ENCODE measurements at places on chromosomes 13 and 19.

DNA sequence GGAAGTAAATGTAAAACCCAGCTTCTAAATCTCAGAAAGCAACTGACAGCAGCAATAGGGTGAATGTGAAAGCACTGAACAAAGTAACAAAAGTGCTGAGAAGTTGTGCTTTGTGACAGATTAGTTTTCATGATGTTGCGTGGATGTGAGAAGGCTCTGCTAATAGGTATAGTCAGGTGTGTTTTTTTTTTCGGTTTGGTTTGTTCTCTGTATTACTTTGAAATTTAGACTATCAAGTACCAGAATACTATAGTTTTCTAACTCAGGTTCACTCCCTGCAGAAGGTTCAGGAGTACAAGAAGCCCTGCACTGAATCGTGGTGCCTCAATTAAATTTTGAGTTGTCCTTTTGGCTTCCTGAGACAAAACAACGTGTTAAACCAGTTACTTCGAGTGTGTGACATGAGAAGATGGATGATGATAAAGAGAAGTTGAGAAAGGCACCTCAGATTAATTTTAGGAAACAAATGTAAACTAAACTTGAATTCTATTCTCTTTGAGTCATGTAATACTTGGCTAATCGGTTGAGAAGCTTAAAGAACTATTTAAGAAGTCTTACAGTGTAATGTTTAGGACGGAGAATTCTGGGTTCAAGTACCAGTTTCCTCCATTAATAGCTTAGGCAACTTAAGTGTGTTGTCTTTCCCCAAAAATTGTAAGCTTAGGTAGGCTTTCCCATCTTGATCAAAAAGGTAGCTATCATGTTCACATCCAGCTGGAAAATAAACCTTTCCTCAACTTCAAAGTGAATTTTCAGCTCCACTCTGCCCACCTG is 10.3 kb downstream of the MIR17HG start:
- no peak for DNase-seq

- DNase-seq = no peak
These were observed 17.8 kb downstream of the PLPP2 start for GRCh38 chr19:273393-273792.

DNA sequence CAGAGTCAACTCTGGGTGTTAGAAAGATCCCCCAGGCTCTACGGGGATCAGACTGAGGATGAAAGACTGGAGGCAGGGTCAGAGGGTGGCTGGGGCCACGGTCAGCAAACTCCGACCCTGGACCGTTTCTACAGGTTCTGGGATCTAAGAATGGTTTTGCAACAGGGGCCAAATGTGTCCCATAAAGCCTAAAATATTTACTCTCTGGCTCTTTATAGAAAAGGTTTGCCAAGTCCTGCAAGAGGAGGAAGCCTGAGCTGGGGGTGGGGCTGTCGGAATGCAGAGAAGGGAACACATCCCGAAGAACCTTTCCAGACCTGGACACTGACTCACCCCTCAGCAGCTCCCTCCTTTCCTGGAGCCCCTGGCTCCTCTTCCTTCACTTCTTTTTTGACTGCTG is 20.7 kb downstream of the LIG1 start:
- DNase-seq = no peak

- DNase-seq = no peak
These were observed 9.5 kb upstream of the VN1R1 start for GRCh38 chr19:57466489-57466888.

DNA sequence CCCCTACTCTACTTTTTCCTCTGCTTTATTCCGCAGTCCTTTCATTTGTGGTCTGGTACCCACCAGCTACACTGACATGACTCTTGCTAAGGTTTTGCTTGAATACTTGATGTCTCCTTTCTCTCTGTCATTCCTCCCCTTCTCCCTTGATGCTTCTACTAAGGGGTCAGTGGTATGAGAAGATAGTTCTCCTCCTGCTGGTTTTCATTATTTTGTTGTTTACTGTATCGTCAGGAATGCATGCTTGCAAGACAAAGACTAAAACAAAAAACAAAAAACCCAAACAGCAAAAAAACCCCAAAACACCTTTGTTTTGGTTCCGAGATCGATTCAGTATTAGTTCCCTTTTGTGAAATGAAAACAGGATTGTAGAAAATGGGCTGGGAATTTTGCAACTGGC is 59.5 kb downstream of the PCCA start:
- DNase-seq = no peak

GRCh38 chr13:74305876-74306275 is 171.7 kb upstream of the KLF12 start:
- DNase-seq = no peak

GRCh38 chr19:41575998-41576397 is at the start of gene CEACAM21:
CEACAM21 (plus strand) TSS chr19:41576166; CDS start chr19:41576275, 109 bp downstream.
- DNase-seq = peak; percentile 50

- DNase-seq = peak; percentile 39
These were observed 4.4 kb downstream of the CCDC61 start for GRCh38 chr19:45999653-46000121.

- peak; percentile 76 for DNase-seq
These were observed 99.0 kb upstream of the TSHZ3 start for GRCh38 chr19:31448221-31448657.

DNA sequence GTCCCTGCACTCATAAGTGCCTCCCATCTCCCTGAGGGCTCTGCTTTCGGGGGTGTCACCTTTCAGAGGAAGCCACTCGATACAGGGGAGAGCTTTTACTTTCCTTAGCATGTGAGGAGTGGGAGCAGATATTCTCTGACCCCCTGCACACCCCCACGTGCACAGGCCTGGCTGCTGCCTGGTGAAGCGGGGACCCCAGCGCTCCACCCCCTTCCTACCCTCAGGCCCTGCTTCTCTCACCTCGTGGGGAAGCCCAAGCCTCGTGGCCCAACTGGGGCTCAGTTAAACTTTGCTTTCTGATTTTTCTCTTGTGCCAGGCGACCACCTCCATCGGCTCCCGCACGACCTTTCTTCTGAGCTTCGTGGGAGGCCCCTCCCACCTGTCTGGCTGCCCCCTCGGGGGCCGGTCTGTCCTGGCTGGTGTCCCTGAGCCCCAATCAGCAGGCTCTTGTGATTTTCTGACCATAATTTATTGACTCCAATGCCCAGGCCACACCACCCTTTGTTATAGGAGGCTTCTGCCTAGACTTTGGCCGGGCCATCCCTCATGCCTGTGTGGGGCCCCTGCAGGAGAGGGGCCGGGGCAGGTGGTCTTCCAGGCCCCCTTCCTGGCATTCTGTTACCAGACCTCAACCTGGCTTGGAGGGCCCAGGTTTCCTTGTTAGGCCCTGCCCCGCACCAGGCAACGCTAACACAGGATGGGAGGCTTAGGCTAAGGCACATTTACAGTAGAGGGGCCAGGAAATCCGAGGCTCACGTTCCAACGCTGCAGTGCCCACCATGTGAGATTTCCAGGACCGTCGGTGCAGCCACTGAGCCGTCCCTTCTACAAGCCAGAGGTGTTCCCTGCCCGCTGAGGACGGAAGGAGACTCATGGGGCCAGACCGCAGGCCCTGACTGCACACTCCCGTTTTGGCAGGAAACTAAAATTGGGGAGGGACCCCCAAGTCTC is 3.7 kb downstream of the TMED1 start:
- no peak for DNase-seq

DNA sequence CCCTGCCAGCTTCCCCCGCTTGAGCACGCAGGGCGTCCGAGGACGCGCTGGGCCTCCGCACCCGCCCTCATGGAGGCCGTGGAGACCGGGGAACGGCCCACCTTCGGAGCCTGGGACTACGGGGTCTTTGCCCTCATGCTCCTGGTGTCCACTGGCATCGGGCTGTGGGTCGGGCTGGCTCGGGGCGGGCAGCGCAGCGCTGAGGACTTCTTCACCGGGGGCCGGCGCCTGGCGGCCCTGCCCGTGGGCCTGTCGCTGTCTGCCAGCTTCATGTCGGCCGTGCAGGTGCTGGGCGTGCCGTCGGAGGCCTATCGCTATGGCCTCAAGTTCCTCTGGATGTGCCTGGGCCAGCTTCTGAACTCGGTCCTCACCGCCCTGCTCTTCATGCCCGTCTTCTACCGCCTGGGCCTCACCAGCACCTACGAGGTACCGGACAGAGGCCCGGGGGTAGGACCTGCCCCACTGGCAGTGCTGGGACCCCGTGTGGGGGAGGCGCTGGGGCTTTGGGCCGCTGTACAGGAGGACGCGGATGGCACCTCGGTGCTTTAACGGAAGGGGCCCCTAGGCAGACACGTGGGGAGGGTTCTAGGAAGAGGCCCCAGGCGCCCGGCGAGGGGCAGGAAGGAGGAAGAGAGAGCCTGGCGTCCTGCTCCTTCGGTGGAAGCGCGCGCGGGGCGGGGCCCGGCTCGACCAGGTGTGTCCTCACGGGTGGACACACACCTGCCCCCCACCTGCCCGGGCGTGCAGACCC is 681 bp downstream of the SLC5A5 start:
- no peak for DNase-seq

- DNase-seq = peak; percentile 78
These were observed 1.7 kb downstream of the GTF3A start for GRCh38 chr13:27425918-27426630.

DNA sequence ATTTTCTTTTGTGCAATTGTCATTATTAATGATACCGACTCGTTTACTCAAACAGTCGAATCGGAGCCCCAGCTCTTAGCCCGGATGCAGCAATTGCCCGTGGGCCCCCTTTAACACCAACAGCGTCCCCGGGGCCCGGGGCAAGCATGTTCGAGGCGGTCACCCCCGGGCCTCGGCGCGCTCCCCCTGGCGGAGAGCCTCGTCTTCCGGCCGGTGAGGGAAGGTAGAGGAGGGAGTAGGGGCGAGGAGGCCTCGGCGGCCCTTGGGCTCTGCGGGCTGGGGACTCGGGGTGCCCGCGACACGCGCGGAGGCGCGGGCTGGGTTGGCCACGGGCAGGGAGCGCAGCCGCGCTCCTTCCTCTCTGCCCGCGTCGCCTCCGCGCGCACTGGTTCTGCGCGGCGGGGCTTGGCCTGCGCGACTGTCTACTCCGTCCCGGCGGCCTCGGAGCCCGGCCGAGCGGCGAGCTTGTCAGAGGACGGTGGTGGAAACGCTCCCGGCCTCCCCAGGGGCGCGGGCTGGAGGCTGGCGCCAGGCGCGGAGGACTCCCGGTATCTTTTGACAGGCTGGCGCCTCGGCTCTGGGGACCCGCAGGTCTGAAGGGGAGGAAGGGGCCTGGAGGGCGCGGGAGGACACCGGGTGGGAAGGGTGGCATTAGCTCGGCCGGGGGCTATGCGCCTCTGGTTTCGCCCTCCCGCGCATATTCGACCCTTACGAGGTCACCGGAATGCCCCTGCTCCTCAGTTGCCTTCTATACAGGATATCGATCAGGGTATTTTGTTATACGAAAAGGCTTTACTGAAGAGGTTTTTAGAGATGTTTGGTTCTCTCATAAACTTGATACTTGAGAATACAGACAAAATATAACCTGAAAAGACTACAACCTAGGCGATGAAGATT is 1.5 kb downstream of the BIVM start:
- DNase-seq = peak; percentile 83

GRCh38 chr19:40193587-40193849 is 2.3 kb downstream of the MAP3K10 start:
- no peak for DNase-seq

- DNase-seq = no peak
These were observed 14.0 kb downstream of the KLK4 start for GRCh38 chr19:50897191-50897607.

DNA sequence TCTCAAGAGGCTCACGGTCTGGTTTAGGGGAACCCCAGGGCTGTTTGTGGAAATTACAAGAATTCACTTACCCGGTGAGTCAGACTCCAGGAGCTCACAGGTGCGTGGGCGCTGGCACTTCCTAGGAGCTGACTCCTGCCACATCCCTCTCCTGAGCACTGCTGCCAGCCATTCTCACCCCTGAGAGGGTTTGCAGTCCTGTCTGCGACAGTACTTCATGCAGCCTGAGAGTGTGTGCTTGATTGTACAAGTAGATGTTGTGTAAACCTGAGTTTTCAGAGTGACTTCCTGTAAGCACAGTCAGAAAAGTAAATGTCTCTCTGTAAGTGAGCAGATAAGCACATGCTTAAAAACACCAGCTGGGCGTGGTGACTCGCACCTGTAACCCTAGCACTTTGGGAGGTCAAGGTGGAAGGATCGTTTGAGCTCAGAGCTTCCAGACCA is 8.1 kb downstream of the MRPL4 start:
- DNase-seq = no peak

DNA sequence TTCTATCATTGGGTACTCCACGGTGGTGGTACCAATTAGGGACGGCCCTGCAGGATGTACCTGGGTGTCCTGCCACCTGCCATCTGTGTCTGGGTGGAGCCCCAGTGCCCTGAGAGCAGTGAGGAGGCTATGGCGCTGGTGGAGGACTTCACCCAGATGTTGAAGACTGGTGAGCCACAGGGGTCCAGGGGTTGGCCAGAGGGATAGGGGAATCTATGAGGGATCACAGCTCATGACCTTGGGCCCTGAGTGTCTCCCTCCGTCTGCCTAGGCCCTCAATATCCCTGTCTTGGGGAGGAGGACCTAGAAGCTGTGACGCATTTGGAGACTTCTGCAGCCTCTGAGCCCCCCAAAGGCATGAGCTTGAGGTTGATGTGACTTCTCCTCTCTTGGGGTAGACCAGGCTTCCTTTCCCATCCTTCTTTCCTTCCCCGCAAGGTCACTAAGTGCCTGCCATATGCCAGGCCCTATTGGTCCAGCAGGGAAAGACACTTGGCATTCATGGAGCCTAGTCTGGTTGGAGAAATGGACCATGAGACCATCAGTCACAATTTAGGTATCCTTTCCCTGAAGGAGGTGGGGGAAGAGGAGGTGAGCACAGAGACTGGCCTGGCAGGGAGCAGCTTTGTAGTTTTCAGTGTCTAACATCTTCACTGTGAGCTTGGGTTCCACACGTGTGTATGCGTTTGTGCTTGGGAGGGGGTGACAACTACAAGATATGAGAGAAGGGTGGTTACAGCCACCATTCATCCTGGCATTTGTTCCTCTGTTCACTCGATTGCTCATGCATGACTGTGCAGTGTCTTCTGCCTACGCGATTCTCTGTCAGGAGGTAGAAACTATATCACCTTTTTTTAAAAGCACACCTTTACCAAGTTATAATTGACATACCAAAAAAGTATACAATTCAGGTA is 5.1 kb upstream of the MZF1 start:
- no peak for DNase-seq

- DNase-seq = no peak
These were observed 110.8 kb downstream of the TEX29 start for GRCh38 chr13:111431206-111431605.

GRCh38 chr19:937259-937694 is 11.4 kb downstream of the ARID3A start:
- no peak for DNase-seq

- DNase-seq = peak; percentile 83
These were observed 1.6 kb upstream of the ADAMTS10 start for GRCh38 chr19:8611877-8612806.

GRCh38 chr19:6721773-6722172 is 1.3 kb upstream of the C3 start:
- DNase-seq = no peak

Measured in left cardiac atrium (tissue), 4 donors.